C1 segment of cervical spinal cord (tissue), 14 donors: ENCODE measurements at places on chromosomes 4 and X.

GRCh38 chrX:42978655-42979379 is 200.9 kb upstream of the PPP1R2C start:
- no peak for DNase-seq

- DNase-seq = no peak
Observed at GRCh38 chr4:72094059-72094797, 62.4 kb downstream of the NPFFR2 start.

DNA sequence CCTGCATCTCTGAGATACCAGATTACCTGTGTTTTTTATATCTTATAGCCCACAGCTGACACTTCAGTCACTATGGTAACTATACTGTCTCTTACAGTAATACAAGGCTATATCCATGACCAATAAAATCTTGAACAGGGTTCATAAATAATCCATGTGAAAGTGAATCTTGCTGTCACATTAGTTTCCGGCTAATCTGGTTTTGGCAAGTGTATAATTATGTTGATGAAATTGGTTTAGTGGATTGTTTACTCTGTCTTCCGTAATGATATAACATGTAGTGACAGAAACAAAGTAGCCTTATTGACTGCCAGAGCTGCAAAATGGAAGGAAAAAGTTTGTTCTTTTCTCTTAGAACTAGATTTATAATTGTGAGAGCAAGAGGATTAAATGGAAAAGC is 686.6 kb upstream of the PABPC4L start:
- no peak for DNase-seq

GRCh38 chr4:17475481-17475880 is 36.4 kb downstream of the QDPR start:
- no peak for DNase-seq

DNA sequence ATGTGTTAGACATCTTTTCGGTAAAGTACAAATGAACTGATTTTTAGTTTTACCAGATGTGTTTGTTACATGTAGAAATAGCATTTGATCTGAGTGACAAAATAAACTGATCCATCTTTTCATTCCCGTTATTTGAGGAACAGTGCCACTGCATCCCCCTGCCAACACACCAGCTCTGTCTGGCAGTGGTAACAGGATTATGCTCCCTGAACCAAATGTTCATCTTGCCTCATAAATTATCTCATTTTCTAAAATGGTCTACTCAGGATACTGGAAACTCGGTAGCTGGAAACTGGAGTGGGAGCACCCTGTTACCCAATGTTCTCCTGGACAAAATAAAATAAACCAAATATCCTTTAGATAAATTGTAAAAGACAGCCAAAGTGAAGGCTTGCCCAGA is 171.6 kb downstream of the FAT4 start:
- DNase-seq = no peak

GRCh38 chr4:81839347-81840042 is 367.8 kb upstream of the RASGEF1B start:
- DNase-seq = no peak

DNA sequence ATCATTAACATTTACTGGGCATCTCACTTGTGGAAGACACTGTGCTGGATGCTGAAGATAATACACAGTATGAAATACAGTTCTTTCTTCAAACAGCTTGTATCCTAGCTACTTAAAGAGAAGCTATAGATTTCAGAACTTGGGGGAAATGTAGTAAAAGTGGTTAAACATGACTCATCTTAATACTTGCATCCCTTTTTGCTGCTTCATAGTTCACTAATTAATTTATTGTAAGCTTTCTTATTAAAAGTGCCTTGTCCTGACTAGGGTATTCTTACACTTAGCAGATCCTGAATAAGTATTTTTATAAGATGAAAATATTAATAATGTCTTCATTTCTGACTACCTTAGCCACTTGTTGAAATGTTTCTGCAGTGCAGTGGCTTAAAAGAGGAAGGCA is 132.8 kb upstream of the STIM2 start:
- no peak for DNase-seq
